ENCODE measurements at places on chromosomes 2 and 18. TPM values are rescaled to one million over a fixed set of nuclear protein-coding genes. Genes with fewer than 3 reads are reported as not detected.

CCDC121 gene
- total RNA-seq = 0.49 TPM

MEIS1 gene
- 0.90 TPM for total RNA-seq

WNT10A gene
- 3.1 TPM for total RNA-seq

EPC2 gene
- total RNA-seq = 66.9 TPM

SKA1 gene
- 1.4 TPM for total RNA-seq

DNER gene
- total RNA-seq = not detected

REG3A gene
- total RNA-seq = 0.35 TPM

GAL3ST2 gene
- total RNA-seq = 0.80 TPM

NEMP2 gene
- 11.1 TPM for total RNA-seq

INSIG2 gene
- 16.9 TPM for total RNA-seq

VWC2L gene
- total RNA-seq = not detected

RGPD3 gene
- total RNA-seq = 0.16 TPM

ATG16L1 gene
- total RNA-seq = 76.9 TPM
